Activated CD4-positive, alpha-beta T cell treated with anti-CD3 and anti-CD28 coated beads, Interleukin-2, amount 10 ng/mL, durations not matched to agents 24 days and 14 days (primary cell): ENCODE measurements at places on chromosomes 5 and 9.

DNA sequence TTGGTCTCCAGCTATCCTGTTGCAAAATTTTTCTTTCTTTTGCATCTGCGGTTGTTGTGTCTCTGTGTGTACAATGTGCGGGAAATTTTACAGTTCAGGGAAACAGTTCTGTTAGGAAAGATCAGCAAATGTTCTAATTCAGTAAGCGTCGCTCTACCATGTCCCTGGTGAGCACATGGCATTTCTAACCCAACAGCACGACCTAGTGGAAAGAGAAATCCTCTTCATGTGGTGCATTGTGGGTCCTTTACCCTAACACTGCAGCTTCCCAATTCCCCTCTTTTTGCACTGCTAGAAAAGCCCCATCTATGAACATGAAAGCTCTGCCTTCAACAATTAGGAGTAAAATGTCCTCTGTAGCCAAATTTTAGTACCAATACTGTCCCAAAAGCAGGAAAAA is 974.2 kb upstream of the CDH9 start:
- DNase-seq = no peak

GRCh38 chr5:2039180-2039531 is 156.4 kb upstream of the IRX4 start:
- no peak for DNase-seq

DNA sequence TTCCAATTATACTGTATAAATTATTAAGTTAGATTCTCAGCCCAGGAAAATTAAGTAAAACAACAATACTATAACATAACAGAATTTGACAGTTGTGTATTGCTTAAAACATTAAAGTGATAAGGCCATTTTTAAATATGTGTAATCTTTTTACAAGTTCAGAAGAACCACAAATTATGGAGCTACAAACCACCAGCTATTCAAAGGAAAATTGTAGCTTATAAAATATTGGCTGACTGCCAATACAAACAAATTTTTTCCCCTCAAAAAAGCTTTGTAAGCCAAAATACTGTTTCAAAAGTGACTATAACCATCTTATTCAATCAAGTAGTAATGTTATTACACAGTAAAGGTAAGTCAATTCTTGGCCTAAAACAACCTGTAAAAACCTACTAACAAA is 21.9 kb downstream of the STRBP start:
- no peak for DNase-seq

DNA sequence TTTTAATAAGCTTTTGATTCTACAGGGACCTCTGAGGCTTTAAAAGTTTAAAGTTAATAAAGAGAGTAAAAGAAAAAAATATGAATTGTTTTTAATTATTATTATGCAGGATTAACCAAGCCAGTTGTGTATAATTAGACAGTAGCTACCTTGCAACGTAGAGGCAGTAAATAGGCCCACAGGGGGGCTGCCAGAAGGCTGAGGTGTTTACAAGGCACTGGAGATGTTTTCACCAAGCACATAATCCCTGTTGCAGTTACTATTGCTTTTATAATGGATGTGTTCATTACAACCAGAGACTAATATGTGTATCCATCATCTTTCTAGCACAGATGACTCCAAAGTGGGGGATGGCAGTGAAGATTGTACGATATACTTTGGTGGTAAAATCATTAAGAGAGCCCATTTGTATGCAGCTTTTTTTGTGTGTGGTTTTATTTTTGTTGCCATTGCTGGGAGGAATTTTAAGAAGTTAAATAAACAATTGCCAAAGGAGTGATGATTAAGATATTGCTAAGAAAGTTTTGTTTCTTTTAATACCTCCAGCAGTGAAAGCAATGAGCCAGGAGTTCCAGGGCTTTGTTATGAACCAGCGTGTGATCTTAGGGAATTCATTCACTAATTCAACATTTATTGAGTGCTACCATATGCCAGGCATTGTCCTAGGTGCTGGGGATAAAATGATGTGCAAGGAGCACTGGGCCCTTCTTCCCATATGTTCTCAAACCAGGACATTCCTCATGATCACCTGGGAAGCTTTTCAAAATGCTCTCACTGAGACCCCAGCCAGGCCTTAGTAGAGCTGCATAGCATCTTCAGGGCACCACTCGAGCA is 138.7 kb upstream of the EFNA5 start:
- DNase-seq = no peak

GRCh38 chr9:69919461-69920061 is 98.9 kb downstream of the CFAP95 start:
- DNase-seq = peak; percentile 68

DNA sequence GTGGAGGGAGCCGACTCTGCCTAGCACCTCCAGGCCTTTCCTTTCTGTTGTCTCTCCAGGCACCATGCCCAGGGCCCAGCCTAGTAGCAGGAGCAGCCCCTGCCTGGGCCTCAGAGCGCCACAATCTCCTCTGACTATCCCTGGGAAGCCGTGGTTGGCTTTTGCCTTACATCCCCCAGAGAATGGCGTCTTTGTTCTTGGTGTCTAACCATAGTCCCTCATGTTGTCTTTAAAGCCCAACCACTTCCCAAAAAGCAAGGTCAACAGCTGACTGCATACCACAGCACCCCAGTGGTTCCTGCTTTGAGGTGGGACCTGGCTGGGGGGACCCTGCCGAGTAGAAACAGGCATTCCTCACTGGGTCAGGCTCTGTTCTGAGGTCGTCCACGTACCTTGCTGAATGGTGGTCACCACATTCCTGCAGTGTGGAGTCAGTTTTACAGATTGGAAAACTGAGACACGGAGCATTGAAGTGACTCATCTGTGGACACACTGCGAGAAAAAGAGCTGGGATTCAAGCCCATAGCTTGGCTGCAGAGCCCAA is 13.7 kb upstream of the CERCAM start:
- no peak for DNase-seq

DNA sequence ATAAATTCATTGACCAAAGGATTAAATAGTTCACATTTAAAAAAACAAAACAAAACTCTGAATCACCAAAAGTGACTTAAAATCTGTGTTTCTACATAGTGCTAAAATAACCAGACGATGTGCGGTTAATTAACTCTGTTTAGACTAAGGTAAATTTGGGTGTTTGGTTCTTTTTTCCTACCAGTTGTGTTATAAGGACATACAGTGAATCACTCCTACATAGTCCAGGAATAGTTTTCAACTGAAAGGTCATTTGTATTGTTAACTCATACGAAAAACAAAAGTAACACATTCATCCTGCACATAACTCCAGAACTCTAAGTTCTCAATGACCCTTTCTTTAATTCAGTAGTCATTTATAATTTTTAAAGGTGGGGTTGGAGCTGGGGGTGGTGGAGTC is 203.7 kb downstream of the GLIS3 start:
- no peak for DNase-seq

GRCh38 chr5:120779674-120780073 is 315.6 kb downstream of the PRR16 start:
- DNase-seq = no peak

- no peak for DNase-seq
Observed at GRCh38 chr9:79945016-79945415, 373.3 kb downstream of the TLE4 start.

DNA sequence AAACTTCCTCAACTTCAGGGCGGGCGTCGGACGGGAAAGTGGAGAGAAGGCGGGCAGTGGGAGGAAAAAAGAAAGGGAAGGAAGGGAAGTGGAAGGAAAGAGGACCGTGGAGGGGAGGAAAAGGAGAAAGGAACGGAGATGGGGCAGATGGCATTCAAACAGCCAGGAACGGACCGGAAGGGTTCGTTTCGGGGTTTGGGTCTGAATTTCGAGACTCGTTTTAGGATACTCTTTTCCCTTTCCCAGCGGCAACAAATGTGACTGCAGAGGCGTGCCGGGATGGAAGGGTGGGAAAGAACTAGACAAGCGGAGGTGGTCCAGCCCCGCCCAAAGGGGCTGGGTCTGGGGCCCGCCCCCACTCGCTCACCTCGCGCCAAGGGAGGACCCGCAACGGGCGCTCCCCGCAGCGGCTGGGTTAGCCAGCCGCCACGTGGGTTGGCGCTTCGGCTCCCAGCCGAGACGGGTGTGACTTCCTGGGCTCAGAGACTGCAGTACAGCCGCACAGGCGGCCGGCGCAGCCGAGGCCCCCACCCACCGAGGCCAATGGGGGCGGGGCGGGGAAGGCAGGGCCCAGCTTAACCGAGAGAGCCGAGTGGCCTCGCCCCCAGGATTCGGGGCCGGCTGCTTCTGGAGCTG is 2.7 kb downstream of the VCAN start:
- peak; percentile 80 for DNase-seq

DNA sequence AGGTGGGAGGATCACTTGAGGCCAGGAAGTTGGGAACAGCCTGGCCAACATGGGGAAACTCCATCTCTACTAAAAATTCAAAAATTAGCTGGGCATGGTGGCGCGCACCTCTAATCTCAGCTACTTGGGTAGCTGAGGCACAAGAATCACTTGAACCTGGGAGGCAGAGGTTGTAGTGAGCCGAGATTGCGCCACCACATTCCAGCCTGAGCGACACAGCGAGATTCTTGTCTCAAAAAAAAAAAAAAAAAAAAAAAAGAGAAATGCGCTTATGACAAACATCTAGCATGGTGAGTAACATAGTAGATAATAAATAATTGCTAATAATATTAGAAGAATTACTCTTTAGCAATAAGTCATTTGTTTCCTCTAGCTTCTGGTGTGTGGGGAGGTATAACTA is 25.9 kb downstream of the RUSC2 start:
- DNase-seq = no peak
